Esophagus muscularis mucosa (tissue), 4 donors: ENCODE measurements at places on chromosomes 4 and X. TPM values are rescaled to one million over a fixed set of nuclear protein-coding genes. Genes with fewer than 3 reads are reported as not detected.
A peak's percentile ranks its signal among the peaks of the same experiment; 100 is the strongest.

- no peaks in the 10 kb centered on the region for H3K4me1 ChIP-seq
- no peaks in the 10 kb centered on the region for H3K27me3 ChIP-seq
- DNase-seq: no peak
- H3K27ac ChIP-seq: no peak overlapping the region
- H3K36me3 ChIP-seq: peaks cover 70% of the 10 kb centered on the region
- no peak overlapping the region for H3K4me3 ChIP-seq
These were observed 44.2 kb downstream of the HUWE1 start for GRCh38 chrX:53642337-53642736.

DNA sequence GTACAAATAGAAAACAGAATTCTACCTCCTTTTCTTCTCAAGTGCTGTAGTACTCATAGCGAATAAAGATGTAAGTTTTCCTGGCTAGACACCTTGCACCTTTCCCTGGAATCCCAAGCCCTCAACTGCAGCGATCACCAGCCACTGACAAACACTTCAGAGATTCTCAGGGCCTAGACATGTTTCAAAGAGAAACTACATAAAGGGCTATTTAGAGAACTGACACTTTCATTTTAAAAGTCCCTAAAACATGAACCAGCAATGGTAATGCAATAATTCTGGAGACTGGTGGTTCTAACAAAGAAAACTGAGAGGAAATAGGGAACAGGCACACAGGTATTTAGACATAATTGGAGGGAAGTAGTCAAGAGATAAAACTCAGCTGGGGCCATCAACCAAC lies 35.7 kb downstream of the FANCB start:
- no peaks in the 10 kb centered on the region for H3K36me3 ChIP-seq
- H3K4me1 ChIP-seq: no peaks in the 10 kb centered on the region
- no peaks in the 10 kb centered on the region for H3K27me3 ChIP-seq
- no peak for DNase-seq
- no peak overlapping the region for H3K27ac ChIP-seq

- no peak for DNase-seq
- H3K4me3 ChIP-seq: no peak overlapping the region
- no peak overlapping the region for H3K27ac ChIP-seq
- H3K4me1 ChIP-seq: no peaks in the 10 kb centered on the region
- H3K36me3 ChIP-seq: no peaks in the 10 kb centered on the region
These were observed 52.4 kb downstream of the MAP3K15 start for GRCh38 chrX:19462879-19463278.

The ZNF275 gene
- 18.4 TPM for total RNA-seq

- H3K4me3 ChIP-seq: no peak overlapping the region
- peaks cover 9% of the 10 kb centered on the region for H3K4me1 ChIP-seq
- H3K27me3 ChIP-seq: no peaks in the 10 kb centered on the region
- no peak for DNase-seq
These were observed 456.0 kb upstream of the FAM241A start for GRCh38 chr4:111689214-111689613.

- no peak overlapping the region for H3K4me3 ChIP-seq
- H3K27ac ChIP-seq: no peak overlapping the region
- no peaks in the 10 kb centered on the region for H3K36me3 ChIP-seq
- no peak for DNase-seq
- no peaks in the 10 kb centered on the region for H3K27me3 ChIP-seq
These were observed 22.9 kb upstream of the FRMPD4 start for GRCh38 chrX:12115377-12115776.

The SAT1 gene
- 621 TPM for total RNA-seq

The TRIM60 gene
- total RNA-seq: not detected

The FDCSP gene
- total RNA-seq: not detected

- no peaks in the 10 kb centered on the region for H3K4me1 ChIP-seq
- no peaks in the 10 kb centered on the region for H3K36me3 ChIP-seq
- H3K4me3 ChIP-seq: no peak overlapping the region
- no peak overlapping the region for H3K27ac ChIP-seq
These were observed 247.5 kb downstream of the CRLF2 start for GRCh38 chrX:964831-965416.

DNA sequence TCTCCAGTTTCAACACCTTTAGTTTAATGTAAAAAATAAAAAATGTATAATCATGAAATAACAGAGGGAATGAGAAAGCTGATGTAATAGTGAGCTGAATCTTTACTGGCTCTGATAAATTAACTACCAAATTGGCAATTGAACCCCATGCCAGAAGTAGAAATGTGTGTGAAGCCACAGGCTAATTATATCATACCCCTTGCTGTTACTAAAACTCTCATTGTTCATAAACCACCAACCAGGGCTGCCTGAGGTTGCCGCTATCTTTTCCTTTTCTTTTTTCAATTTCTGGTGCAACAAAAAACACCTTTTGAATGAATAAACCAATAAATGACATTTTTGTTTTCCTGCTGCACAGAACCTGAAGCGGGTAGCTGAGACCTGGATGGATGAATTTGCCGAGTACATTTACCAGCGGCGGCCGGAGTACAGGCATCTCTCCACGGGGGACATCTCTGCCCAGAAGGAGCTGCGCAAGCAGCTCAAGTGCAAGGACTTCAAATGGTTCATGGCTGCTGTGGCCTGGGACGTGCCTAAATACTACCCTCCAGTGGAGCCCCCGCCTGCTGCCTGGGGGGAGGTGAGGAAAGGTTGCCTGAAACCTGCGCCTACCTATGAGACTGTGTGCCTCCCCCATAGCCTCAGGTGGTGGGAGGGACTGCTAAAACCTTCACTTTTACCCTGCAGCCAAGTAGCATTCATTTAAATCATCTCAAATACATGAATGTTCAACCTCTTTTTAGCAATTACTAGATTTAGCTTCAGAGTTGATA lies 216.7 kb upstream of the GALNT7 start:
- no peak overlapping the region for H3K27ac ChIP-seq
- no peaks in the 10 kb centered on the region for H3K36me3 ChIP-seq
- DNase-seq: no peak

The PLP1 gene
- total RNA-seq: 52.3 TPM

DNA sequence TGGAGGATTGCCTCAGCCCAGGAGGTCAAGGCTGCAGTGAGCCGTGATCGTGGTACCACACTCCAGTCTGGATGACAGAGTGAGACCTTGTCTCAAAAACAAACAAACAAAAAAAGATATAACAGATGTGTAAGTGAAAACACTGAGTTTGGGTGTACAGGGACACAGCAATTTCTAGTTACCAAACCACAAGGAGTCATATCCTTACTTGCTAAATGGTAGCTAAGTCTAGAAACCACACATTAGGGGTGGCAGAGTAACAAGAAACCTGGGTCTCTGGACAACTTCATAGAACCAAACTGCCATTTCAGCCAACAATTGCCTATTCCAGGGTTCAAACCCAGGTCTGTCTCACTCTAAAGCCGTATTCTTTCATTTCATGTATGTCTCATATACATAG lies 20.8 kb downstream of the PPEF2 start:
- no peaks in the 10 kb centered on the region for H3K27me3 ChIP-seq
- no peaks in the 10 kb centered on the region for H3K4me1 ChIP-seq
- no peaks in the 10 kb centered on the region for H3K36me3 ChIP-seq
- no peak overlapping the region for H3K4me3 ChIP-seq
- no peak for DNase-seq

DNA sequence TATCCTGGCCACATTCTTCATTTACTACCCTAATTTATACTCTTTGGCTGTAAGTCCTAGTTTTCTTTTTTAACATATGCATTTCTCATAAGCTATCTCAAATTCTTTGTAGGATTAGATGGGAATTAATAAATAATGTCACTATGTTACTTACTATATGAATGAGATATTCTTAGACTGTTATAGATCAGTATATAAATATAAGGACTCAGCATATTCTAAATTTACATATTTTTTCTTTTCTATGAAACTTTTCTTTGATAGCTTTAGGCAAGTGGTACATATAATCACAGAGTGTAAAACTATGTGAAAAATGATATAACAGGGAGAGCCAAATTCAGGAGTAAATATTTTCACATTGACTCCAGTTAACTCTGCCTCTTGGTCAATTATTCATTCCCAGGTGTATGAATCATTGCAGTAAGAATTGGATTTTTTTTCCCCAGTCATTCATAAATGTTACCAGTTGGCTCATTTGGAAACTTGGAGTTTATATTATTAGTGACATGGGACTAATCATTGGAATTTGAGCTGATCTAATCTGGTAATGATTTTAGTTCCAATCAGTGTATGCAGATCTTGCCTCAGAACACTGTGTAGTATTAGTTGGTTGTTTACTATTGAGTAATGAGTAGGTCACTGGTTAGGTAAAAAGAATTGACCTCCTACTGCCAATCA lies 25.3 kb downstream of the FHIP1A start:
- no peaks in the 10 kb centered on the region for H3K27me3 ChIP-seq
- H3K27ac ChIP-seq: no peak overlapping the region
- H3K4me1 ChIP-seq: no peaks in the 10 kb centered on the region
- H3K4me3 ChIP-seq: no peak overlapping the region
- DNase-seq: no peak
- no peaks in the 10 kb centered on the region for H3K36me3 ChIP-seq

DNA sequence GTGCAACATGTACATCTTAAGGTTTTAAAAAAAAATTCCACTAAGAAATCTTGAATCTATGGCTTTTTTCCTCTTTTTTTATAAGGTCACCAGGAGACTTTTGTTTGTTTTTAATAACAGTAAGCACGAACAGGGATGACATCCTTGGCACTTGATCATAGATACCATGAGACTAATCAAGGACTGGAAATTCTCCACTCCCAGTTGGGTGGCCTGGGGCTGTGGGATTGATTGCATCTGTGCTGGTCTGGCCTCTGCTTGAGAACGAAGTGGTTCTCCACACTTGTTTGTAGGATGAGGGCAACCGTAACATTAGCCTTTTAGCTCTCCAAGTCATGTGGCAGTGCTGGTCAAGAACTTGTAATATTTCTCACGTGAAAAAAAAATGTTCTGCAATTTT lies 35.4 kb downstream of the SNX25 start:
- DNase-seq: no peak
- no peaks in the 10 kb centered on the region for H3K27me3 ChIP-seq
- H3K27ac ChIP-seq: no peak overlapping the region
- H3K4me1 ChIP-seq: peaks cover 20% of the 10 kb centered on the region

DNA sequence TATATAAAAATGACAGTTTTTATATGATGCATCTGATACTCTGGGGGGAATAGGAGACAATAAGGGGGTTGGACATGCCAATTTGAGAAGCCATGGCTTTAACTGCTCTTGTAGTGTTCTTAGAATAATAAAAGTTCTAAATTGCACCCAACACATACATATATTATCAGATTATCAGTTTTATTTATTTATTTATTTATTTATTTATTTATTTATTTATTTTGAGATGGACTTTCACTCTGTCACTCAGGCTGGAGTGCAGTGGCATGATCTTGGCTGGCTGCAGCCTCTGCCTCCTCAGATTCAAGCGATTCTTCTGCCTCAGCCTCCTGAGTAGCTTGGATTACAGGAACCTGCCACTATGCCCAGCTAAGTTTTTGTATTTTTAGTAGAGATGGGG lies 356.8 kb downstream of the TLL1 start:
- no peaks in the 10 kb centered on the region for H3K4me1 ChIP-seq
- H3K27me3 ChIP-seq: no peaks in the 10 kb centered on the region
- no peak overlapping the region for H3K4me3 ChIP-seq
- H3K27ac ChIP-seq: no peak overlapping the region
- H3K36me3 ChIP-seq: no peaks in the 10 kb centered on the region
- no peak for DNase-seq

The GPR50 gene
- not detected for total RNA-seq

The CT45A3 gene
- not detected for total RNA-seq

GRCh38 chrX:74422576-74423288 lies 1.4 kb downstream of the SLC16A2 start:
- peak overlapping the region; percentile 89 for H3K27ac ChIP-seq
- peak overlapping the region; percentile 60 for H3K4me3 ChIP-seq
- H3K36me3 ChIP-seq: no peaks in the 10 kb centered on the region
- H3K4me1 ChIP-seq: peaks cover 23% of the 10 kb centered on the region
- DNase-seq: no peak

The PDK3 gene
- 44.0 TPM for total RNA-seq

DNA sequence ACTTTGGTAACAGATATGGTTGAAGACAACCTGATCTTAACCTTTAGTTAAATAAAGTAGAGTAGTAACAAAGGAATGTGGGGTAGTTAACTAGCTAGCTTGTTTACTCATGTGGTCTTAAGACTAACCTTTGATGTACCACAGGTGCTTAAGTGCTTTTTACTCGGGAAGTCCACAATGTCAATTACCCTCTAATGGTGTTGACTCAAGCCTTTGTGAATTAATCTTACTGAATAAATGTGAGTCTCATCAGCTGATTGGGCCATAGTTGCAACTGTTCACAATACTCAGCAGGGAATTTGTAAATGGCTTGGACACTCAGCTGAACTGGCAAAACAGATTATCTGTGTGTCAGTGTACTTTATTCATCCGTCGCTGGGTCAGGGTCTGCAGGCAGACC lies 119.0 kb upstream of the UGT8 start:
- no peak overlapping the region for H3K27ac ChIP-seq
- H3K36me3 ChIP-seq: no peaks in the 10 kb centered on the region
- no peak for DNase-seq
- no peaks in the 10 kb centered on the region for H3K4me1 ChIP-seq
- H3K4me3 ChIP-seq: no peak overlapping the region
- H3K27me3 ChIP-seq: no peaks in the 10 kb centered on the region

- peak; percentile 87 for DNase-seq
- H3K27ac ChIP-seq: no peak overlapping the region
- H3K27me3 ChIP-seq: no peaks in the 10 kb centered on the region
- no peaks in the 10 kb centered on the region for H3K36me3 ChIP-seq
- no peak overlapping the region for H3K4me3 ChIP-seq
- H3K4me1 ChIP-seq: no peaks in the 10 kb centered on the region
These were observed 68.8 kb downstream of the SLC2A9 start for GRCh38 chr4:9952415-9952950.

GRCh38 chr4:71210823-71211222 lies 128.0 kb upstream of the SLC4A4 start:
- no peak for DNase-seq
- no peaks in the 10 kb centered on the region for H3K36me3 ChIP-seq
- H3K4me3 ChIP-seq: no peak overlapping the region
- H3K27me3 ChIP-seq: no peaks in the 10 kb centered on the region
